H9 (cell line): ENCODE measurements at places on chromosomes 1 and 21. TPM values are rescaled to one million over a fixed set of nuclear protein-coding genes. Genes with fewer than 3 reads are reported as not detected.
A peak's percentile ranks its signal among the peaks of the same experiment; 100 is the strongest.

The HOOK1 gene
- total RNA-seq = 31.0 and 42.0 TPM in 2 replicates

DNA sequence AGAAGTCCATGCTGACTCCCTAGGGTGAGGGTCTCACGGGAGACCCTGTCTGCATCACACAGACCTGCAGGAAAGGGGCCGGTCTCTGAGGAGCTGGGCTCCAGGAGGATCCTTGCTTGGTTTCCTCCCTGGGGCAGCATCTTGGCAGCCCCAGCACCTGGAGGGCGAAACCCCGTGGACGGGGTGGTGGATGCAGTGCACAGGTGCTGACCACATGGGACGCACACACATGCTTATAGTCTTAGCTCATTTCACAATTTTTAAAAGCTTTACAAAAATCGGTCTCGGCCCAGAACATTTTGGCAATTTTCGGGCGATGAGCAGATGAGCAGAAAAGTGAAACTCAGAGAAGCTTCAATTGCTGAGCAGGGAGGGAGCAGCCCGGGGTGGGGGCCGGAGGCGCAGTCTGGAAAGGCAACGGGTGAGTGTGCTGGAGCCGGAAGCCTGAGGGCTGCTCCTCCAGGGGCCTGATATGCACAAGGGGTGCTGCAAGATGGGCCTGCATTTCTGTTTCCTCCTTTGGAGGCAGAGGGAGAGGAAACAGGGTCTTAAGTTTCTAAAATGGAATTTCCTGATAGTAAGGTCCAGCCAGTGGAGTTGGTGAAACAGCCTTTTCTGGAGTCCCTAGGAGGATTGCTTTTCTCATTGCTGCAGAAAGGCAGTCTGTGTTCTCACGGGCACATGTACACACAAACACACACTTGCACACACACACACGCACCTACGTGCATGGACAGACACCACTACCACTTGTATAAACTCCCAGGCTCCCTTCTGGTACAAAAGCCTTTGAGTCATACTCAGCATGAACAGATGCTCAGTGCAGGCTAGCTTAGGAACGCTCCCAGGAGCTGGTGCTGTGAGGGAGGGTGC lies 60.6 kb downstream of the SCCPDH start:
- no peaks in the 10 kb centered on the region for H3K27me3 ChIP-seq
- no peak for DNase-seq
- H3K4me1 ChIP-seq = peaks cover 4% of the 10 kb centered on the region; the same call in 1 of the 2 replicates
- peaks cover 6% of the 10 kb centered on the region; the same call in 1 of the 2 replicates for H3K36me3 ChIP-seq
- H3K27ac ChIP-seq = no peak overlapping the region

- no peak overlapping the region for H3K27ac ChIP-seq
- H3K27me3 ChIP-seq = no peaks in the 10 kb centered on the region
- H3K36me3 ChIP-seq = peaks cover 26% of the 10 kb centered on the region; the same call in 2 of the 3 replicates
- DNase-seq = no peak
- peaks cover 2% of the 10 kb centered on the region; the same call in 1 of the 2 replicates for H3K4me1 ChIP-seq
These were observed 46.5 kb downstream of the NCF2 start for GRCh38 chr1:183543619-183544204.

The TMEM53 gene
- 6.2 and 7.2 TPM in 2 replicates for total RNA-seq

The HUNK gene
- 5.7 and 5.8 TPM in 2 replicates for total RNA-seq

GRCh38 chr1:77175230-77175844 lies 43.9 kb downstream of the PIGK start:
- H3K4me3 ChIP-seq = no peak overlapping the region
- H3K36me3 ChIP-seq = peaks cover 50% of the 10 kb centered on the region
- no peak for DNase-seq
- H3K4me1 ChIP-seq = no peaks in the 10 kb centered on the region
- H3K27me3 ChIP-seq = no peaks in the 10 kb centered on the region

GRCh38 chr1:109890115-109890953 lies 20.3 kb upstream of the CSF1 start:
- H3K27ac ChIP-seq = no peak overlapping the region
- DNase-seq = no peak
- no peak overlapping the region for H3K4me3 ChIP-seq
- no peaks in the 10 kb centered on the region for H3K4me1 ChIP-seq
- no peaks in the 10 kb centered on the region for H3K27me3 ChIP-seq
- no peaks in the 10 kb centered on the region for H3K36me3 ChIP-seq

The FCAMR gene
- total RNA-seq = not detected in 2 replicates

GRCh38 chr1:230185076-230186001 lies 118.3 kb downstream of the GALNT2 start:
- no peak for DNase-seq
- no peaks in the 10 kb centered on the region for H3K27me3 ChIP-seq
- H3K27ac ChIP-seq = no peak overlapping the region
- peaks cover 14% of the 10 kb centered on the region; the same call in 1 of the 2 replicates for H3K4me1 ChIP-seq
- peak overlapping the region; percentile 53; the same call in 1 of the 3 replicates for H3K4me3 ChIP-seq
- H3K36me3 ChIP-seq = peaks cover 18% of the 10 kb centered on the region

- H3K4me1 ChIP-seq = no peaks in the 10 kb centered on the region
- no peak overlapping the region for H3K27ac ChIP-seq
- no peak for DNase-seq
- no peaks in the 10 kb centered on the region for H3K36me3 ChIP-seq
- H3K4me3 ChIP-seq = no peak overlapping the region
These were observed 119.8 kb upstream of the BACE2 start for GRCh38 chr21:41048145-41048544.

The GSTM1 gene
- total RNA-seq = 19.5 and 20.7 TPM in 2 replicates

DNA sequence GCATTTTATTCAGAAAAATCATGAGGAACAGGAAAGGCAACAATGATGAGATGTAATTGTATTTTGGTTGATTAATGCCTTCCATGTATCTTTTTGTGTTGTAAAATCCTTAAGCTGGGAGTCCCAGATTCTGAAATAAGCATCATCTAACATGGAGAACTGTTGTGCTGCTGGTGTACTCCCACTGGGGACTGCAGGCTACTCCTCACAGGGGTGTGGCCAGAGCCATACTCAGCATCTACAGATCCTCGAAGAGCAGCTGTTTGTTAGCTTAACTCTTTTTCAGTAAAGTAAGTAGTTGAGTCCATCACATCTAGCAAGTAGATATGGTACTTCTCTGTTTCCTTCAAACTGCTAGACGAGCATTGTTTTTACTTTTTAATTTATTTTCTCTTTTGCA lies 358.0 kb downstream of the BRINP3 start:
- H3K36me3 ChIP-seq = no peaks in the 10 kb centered on the region
- H3K27ac ChIP-seq = no peak overlapping the region
- no peaks in the 10 kb centered on the region for H3K4me1 ChIP-seq
- H3K27me3 ChIP-seq = no peaks in the 10 kb centered on the region

The TMPRSS2 gene
- total RNA-seq = 10.2 and 12.1 TPM in 2 replicates

DNA sequence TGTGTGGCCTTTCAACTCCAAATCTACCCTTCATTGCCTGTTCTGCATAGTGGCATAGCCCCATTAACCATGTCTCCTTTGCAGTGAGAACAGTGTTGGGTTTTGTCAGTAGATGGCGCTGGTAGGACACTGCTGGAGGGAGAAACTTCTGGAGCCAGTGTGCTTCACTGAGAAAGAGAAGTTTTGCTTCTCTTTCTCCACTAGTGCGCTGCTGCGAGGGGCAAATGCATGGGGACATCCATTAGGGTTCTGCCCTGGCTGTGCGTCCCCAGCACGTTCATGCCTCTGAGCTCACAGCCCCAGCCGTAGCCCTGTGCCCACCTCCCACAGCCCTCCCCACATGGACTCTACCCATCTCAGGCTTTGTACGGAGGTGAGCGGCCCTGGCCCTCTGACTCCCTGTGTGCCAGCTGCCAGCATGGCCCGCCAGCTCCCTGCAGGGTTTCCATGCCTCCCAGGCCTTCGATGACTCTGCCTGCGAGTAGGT lies 53.1 kb downstream of the RIMS3 start:
- no peak overlapping the region for H3K4me3 ChIP-seq
- no peaks in the 10 kb centered on the region for H3K4me1 ChIP-seq
- peak; percentile 77 for DNase-seq
- no peaks in the 10 kb centered on the region for H3K27me3 ChIP-seq
- H3K27ac ChIP-seq = no peak overlapping the region

DNA sequence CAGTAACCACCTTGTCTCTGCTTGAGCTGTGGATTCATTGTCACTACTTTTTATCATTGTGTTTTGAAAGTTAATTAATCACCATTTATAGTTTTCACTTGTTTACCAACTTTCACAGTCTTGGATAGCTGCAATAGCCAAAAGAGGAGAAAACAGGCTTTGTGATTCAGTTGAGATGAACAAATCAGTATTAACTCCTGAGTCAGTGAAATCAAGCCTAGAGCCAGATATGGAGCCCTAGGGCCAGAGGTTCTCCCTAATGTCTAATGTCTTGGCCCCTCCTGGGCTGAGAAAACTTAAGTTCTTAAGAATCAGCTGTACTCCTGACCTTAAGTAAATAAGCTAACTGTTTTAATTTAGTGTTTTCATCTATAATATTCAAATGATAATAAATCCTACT lies 228.8 kb downstream of the DNM3 start:
- H3K4me1 ChIP-seq = no peaks in the 10 kb centered on the region
- no peak overlapping the region for H3K4me3 ChIP-seq
- no peak overlapping the region for H3K27ac ChIP-seq
- no peak for DNase-seq

DNA sequence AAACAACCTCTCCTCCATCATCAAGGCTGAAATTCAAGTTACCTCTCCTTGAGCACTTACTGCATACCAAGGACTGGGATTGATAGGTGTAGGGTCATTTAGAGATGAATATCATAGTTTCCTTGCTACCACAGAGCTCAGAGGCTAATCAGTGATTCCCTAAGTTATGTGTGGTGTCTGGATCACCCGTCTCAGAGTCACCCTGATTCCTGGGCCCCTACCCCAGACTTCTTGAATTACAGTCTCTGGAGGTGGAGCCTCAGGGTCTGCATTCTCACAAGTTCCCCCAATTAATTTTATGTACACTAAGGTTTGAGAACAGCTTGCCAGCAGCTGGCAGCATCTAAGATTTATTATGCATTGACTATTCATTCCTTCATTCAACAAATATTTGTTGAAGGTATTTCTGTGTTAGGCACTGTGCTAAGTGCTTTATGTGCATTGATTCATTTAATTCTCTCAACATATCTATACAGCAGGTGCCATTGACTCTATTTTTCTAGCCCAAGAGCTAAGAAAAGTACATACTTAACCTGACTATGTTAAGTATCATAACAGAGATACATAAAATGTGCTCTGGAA lies 182.9 kb upstream of the FGGY start:
- DNase-seq = no peak
- no peaks in the 10 kb centered on the region for H3K4me1 ChIP-seq
- no peaks in the 10 kb centered on the region for H3K27me3 ChIP-seq
- no peak overlapping the region for H3K4me3 ChIP-seq
- no peak overlapping the region for H3K27ac ChIP-seq

GRCh38 chr1:205508227-205508714 lies 3.8 kb downstream of the CDK18 start:
- H3K27ac ChIP-seq = no peak overlapping the region
- DNase-seq = no peak
- H3K4me3 ChIP-seq = no peak overlapping the region
- peaks cover 7% of the 10 kb centered on the region; the same call in 1 of the 2 replicates for H3K4me1 ChIP-seq

- H3K27ac ChIP-seq = no peak overlapping the region
- no peaks in the 10 kb centered on the region; the same call in 1 of the 2 replicates for H3K4me1 ChIP-seq
- no peak overlapping the region for H3K4me3 ChIP-seq
- no peaks in the 10 kb centered on the region for H3K27me3 ChIP-seq
- no peak for DNase-seq
These were observed 34.9 kb upstream of the PLA2G5 start for GRCh38 chr1:20035114-20035513.

DNA sequence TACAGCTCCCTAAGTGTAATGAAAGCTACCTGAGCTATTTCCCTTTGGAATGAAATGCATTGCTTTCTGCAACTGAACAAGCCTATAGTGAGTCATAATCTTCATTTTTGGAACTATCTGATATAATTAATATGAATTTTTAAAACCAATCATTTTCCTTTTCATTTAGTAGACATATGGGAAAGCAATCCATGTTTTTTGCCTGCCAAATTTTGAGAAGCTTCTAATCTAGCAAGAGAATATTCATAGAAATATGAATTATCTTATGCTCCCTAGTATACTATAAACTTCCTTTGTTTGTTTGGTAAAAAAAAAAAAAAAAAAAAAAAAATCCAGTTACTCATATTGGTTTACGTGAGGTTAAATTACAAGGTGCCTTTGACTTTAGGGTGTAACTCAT lies 68.3 kb downstream of the PLPPR4 start:
- H3K4me3 ChIP-seq = no peak overlapping the region
- H3K27ac ChIP-seq = no peak overlapping the region
- H3K36me3 ChIP-seq = no peaks in the 10 kb centered on the region; the same call in 1 of the 2 replicates
- H3K27me3 ChIP-seq = no peaks in the 10 kb centered on the region
- no peaks in the 10 kb centered on the region; the same call in 1 of the 2 replicates for H3K4me1 ChIP-seq

- no peak for DNase-seq
- H3K4me1 ChIP-seq = no peaks in the 10 kb centered on the region
- no peaks in the 10 kb centered on the region for H3K36me3 ChIP-seq
- H3K27ac ChIP-seq = no peak overlapping the region
- no peak overlapping the region for H3K4me3 ChIP-seq
These were observed 332.4 kb downstream of the KCNH1 start for GRCh38 chr1:210801501-210801900.

GRCh38 chr1:233082778-233083550 lies 132.6 kb downstream of the NTPCR start:
- no peak for DNase-seq
- peaks cover 18% of the 10 kb centered on the region for H3K36me3 ChIP-seq
- no peaks in the 10 kb centered on the region for H3K27me3 ChIP-seq
- no peaks in the 10 kb centered on the region for H3K4me1 ChIP-seq

The ATP1A1 gene
- total RNA-seq = 232 and 239 TPM in 2 replicates

DNA sequence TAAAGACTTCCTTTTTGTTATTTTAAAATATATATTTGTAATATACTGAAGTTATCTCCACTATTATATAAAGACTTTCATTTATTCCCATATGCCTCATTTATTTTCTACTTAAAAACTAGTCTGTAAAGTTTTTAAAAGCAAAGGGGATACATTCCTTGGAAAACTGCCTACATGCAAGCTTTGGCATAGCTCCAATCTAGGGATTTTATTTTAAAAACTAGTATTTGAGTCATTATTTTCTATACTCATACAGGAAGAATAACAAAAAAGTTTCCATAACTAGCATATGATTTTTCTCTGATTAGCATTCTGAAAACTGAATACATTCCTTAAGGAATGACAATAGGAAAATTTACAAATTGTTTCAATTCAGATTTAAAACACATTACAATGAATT lies 88.9 kb downstream of the COL24A1 start:
- H3K4me1 ChIP-seq = no peaks in the 10 kb centered on the region; the same call in 1 of the 2 replicates
- H3K27me3 ChIP-seq = no peaks in the 10 kb centered on the region
- no peak overlapping the region for H3K27ac ChIP-seq
- H3K4me3 ChIP-seq = no peak overlapping the region
- DNase-seq = no peak

The FGR gene
- total RNA-seq = 0.15 TPM in 1 of 2 replicates, not detected in the other

The ARTN gene
- total RNA-seq = 10.6 and 11.6 TPM in 2 replicates

- no peak overlapping the region for H3K27ac ChIP-seq
- H3K27me3 ChIP-seq = no peaks in the 10 kb centered on the region
- no peak for DNase-seq
- H3K36me3 ChIP-seq = no peaks in the 10 kb centered on the region
- no peak overlapping the region for H3K4me3 ChIP-seq
These were observed 43.4 kb downstream of the WDR64 start for GRCh38 chr1:241695246-241696171.

The BARHL2 gene
- not detected in 2 replicates for total RNA-seq

The TMEM269 gene
- 0.17 and 0.44 TPM in 2 replicates for total RNA-seq

The CENPF gene
- 104 and 113 TPM in 2 replicates for total RNA-seq
